ENCODE measurements at places on chromosomes 7 and 10.

GRCh38 chr7:118352867-118353453 lies 128.5 kb downstream of the ANKRD7 start:
- DNase-seq = no peak

DNA sequence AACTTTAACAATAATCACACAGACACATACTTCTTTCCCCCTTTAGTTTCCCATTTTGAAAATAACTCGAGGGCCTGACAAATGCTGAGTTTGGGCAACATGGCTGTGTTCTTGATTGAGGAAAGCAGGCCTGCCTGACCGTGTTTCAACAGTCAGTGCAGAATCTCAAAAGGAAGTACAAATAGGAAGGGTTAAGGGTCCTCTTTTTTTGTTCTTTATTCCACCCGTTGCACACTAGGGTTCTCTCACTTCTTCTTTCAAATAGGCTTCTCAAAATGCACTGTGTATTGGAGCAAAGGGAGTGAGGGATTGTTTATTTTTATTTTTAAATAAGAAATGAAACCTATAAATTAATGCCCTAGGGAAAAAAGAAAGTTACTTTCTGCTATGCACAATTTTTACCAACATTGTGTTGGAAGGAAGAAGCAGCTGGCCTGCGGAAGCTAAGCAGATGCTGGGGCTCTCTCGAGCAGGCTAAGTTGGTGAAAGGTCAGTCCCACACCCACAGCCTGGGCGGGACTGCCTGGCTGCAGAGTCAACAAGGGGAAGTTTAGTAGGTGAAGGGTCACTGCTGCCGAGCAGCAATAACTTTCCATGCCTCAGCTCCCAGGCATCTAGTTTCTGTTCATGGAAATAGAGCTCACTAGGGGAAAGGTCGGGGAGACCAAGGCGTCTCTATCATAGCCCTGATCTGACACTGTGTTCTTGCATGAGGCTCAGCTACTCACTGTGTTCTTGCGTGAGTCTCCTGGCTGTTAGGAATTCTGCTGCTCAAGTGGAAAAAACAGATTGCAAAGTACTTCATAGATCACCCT lies 12.2 kb upstream of the PDK4 start:
- peak; percentile 86 for DNase-seq

DNA sequence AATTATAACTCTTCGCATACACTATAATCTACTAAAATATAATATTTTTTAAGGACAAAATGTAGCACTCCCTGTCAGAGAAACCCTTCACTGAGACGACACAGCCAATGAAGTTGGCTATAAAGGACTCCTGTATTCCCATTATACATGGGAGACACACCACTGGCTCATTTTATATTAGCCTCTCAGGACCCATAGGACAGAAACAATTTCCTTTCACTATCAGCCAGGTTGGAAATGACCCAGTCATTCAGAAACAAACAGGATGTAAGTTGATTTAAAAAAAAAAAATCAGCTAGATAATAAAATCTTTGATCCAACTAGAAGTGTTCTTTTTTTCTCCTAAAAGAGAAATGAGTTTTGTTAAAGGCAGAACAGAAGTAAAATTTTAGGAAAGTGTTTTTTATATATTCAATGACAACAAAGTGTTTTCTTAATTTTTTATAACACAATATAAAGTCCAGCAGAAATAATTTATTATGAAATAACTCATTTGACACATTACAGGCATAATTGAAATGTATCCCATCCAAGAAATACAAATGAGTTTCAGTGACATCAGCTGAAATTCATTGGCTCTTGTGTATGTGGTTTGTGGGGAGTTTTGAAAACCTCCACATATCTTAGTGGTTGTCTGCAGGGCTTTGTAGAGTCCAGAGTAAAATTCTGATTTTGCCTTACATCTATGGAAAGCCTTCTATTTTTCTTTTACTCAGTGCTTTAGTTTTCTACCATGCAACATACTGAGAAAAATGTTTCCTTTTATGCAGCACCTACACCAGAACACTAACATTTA lies 64.1 kb downstream of the CTTNBP2 start:
- peak; percentile 8 for DNase-seq

GRCh38 chr10:119309423-119309770 lies 102.0 kb downstream of the GRK5 start:
- DNase-seq = no peak

- no peak for DNase-seq
Observed at GRCh38 chr10:30855131-30855530, 176.5 kb downstream of the ZNF438 start.

- no peak for DNase-seq
Observed at GRCh38 chr7:108285003-108285368, 154.8 kb upstream of the LAMB4 start.

- no peak for DNase-seq
Observed at GRCh38 chr7:127812540-127812939, 160.5 kb downstream of the SND1 start.

DNA sequence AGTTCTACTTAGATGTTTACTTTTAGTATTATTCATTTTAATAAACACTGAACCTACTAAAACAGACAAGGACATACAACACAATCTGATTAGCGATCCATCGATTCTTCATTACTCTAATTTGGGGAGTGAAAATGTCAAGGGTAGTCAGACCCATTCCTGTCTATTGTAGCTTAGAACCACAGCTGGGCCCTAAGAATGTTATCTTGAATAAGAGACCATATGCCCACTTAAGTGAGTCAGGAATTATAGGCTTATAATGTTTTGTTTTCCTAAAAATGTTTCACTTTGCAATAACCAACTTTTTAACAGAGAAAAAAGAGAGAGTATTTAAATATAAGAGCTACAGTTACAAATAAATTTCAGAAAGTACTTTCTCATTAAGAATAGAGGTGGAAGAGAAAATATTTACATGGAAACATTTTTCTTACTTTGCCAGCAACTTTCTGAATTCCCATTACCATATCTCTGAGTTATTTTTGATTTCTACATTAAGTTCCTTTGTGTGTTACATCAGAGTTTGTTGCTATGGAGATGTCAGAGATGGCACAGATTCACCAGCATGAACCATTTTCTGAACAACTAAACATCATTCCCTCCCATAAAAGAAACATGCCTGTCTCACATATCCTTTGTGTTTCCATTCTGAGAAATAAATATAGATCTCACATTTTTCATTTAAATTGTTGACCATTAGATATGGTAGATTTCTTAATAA lies 75.4 kb upstream of the SLC13A1 start:
- DNase-seq = no peak

DNA sequence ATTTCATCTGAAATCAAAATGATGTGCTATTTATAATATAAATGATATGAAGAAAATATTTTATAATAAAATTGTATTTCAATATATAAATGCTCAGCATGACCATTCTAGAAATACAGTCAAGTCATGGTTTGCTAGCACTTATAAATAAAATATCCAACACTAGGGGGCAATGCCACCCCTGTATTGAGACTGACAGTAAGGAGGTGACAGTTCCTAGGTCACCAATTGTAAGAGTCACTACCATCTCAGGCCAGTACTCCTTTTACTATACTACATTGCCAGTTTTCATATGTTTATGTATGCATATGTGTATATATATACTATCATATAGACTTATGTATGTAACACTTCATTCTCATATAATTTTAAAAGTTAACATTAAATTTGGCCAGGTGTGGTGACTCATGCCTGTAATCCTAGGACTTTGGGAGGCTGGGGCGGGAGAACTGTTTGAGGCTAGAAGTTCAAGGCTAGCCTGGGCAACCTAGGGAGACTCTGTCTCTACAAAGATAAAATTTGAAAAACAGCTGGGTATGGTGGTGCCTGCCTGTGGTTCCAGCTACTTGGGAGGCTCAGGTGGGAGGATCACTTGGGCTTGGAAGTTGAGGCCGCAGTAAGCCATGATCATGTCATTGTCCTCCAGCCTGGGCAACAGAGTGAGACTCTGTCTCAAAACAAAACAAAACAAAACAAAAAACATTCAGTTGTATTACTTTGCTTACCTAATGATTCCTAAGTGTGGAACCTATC lies 2.4 kb upstream of the CNOT4 start:
- peak; percentile 32 for DNase-seq

DNA sequence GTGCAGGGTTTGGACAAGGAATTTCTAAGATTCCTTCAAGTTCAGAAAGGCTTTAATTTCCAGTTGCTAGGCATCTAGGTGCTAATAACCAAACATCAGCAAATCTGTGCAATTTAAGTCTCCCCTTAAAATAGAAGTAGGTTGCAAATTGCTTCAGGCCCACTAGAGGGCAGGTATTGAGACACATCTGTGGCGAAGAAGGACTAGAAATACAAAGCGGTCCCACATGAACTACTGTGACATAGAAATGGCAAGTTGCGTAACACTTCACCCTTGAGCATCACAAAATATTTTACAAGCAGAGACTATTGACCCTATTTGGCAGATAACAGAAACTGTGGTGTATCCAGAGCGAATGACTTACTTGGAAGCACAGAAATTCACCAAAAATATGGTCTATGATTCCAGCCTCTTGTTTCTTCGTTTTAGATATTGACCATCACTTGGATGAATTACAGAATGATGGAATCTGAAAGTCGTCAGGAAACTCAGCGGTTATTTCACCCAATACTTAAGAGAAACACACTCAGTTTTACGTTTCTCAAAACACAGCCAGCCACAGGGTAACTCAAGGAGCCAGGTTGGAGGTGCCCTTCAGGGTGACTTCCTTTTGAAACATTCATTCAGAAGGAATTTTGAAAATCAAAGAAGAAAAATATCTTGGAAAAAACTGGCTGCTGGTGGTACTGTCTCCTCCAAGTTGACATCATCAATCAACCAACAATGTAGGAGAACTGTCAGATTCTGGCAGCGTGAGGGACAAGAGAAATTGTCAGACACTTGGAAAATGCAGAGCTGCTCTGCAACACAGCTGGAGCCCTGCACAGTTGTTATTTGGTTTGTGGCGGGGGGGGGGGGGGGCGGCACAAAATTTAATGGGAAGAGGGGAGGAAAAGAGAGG lies 256.3 kb upstream of the MINDY3 start:
- peak; percentile 6 for DNase-seq

DNA sequence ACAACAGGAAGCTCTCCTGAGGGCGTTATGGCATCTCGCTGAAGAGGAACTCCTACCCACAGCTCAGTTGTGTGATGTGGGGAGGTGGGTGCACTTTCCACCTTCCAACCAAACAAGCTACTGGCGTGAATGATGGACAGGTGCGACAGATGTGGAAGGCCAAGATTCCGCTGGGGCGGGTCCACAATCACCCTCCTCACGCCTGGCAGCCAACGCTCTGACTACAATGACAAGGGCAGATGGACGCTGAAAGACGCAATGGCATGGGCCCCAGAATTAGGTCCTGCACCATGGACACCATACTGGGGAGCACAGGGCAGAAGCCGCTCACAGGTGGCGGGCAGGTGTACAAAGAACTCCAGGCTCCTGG lies 282.5 kb downstream of the PRPF18 start:
- no peak for DNase-seq

DNA sequence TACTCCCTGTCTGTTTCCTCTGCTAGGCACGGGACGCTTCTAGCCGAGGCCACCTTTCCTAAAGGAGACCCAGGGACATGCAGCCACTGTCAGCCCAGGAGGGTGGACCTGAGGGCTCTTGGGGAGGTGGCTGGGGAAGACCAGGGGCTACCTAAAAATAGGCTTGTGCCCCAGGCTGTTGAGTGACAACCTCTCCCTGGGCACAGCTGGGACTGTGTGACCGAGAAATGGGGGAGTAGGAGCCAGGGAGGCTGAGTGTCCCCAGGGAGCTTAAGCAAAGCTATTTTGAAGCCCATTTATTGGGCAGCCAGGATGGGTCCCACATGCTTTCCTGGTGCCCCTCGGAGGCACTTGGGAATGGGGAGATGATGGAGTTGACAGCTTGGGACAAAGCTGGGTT lies 63.8 kb downstream of the CALML3 start:
- no peak for DNase-seq

GRCh38 chr7:53485354-53485753 lies 449.9 kb downstream of the POM121L12 start:
- DNase-seq = no peak

DNA sequence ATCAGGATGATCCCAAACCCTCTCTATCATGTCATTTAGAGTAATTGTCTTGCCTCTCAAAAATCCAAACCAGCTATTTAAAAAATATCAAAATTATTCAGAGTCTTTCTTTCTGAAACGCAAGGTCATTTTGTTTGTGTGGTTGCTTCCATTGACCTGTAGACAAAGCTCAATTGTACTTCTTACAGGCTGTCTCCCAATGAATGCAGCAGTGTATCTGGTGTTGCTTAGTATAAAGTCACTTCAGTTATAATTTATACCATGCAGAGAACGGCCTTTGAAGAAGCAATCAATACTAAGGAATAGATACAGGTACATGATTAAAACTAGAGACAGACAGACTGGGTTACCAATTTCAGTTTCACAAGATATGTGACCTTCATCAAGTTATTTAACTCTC lies 80.9 kb downstream of the DOCK4 start:
- DNase-seq = no peak

- DNase-seq = no peak
Observed at GRCh38 chr10:129547608-129548007, 80.6 kb downstream of the MGMT start.

DNA sequence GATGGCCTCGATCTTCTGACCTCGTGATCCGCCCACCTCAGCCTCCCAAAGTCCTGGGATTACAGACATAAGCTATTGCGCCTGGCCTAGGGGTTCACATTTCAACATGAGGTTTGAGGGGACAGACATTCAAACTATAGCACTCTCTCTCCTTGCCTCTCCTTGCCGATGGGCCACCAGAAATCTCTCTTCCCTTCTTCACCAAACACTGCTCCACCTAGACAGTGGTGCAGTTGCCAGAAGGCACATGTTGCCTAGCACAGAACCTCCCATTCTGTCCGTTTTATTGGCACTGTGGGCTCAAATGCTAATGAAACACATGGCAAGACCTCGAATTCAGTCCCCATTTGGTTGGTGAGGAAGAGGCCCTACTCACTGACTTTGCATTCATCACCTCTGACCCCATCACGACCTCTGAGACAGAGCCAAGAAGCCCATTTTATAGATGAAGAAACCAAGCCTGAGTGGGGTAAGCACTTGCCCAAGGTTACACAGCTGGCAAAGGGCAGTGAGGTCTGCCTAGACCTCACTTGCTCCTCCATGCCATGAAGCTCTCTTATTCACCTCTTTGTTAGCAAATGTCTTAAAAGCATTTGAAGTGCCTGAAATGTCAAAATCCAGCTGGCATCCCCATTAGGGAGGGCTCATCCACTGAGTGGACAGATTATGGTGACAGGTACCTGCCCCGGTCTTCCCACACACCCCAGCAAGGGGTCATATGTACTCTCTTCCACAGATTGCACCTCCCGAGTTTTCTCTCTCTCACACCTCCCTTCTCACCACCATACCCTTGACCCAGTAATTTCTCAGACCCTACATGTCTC lies 34.0 kb downstream of the GPRIN2 start:
- DNase-seq = no peak

DNA sequence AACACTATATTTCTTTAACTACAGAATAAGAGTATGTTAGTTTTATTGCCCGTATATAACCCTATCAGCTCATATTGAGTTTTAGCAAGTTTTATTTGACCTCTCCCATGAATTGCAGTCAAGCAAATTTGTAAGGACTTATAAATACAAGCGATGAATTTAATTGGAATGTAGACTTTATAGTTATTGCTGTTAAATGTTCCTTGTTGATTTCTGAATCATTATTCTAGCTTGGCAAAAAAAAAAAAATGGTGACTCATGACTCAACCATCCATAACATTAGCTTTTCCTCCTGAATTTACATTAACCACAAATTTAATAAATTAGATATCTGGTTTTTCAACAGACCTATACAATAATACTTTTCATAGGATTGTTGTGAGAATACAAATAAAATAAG lies 334.0 kb upstream of the LRRTM3 start:
- DNase-seq = peak; percentile 71

All from fibroblast of skin of right quadriceps (primary cell).